Upper lobe of left lung (tissue), 6 donors: ENCODE measurements at places on chromosomes 1 and 21. TPM values are rescaled to one million over a fixed set of nuclear protein-coding genes. Genes with fewer than 3 reads are reported as not detected.
A peak's percentile ranks its signal among the peaks of the same experiment; 100 is the strongest.

GRCh38 chr1:89361681-89362080, 2.2 kb upstream of the GBP6 start:
- H3K4me1 ChIP-seq, result peaks cover 21% of the 10 kb centered on the region
- no peak overlapping the region for H3K27ac ChIP-seq
- H3K36me3 ChIP-seq, result no peaks in the 10 kb centered on the region
- no peak overlapping the region for H3K4me3 ChIP-seq

DNA sequence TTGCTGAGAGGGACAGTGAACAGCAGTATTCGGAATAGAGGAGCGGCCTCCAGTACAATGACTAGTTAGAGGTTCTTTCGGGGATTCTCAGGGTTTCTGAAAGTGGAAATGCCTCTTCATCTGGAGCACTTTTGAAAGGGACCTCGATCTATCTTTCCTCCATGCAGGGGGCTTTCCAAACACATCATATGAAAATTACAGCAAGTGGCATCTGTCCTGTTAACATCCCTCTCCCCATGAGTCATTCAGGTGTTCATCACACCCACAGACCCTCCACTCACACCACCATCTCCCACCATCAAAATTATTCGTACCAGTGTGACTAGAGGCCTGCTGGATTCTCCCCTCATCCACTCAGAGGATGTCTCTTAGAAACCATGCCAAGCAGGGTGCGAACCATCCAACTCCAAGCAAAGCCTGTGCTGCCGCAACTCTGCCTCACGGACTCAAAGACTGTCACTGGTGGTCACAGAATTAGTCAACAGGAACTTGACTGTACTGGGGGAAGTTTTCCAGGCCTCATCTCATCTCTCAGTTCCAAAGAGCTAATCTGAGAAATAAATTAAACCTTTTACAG, 211.1 kb downstream of the MRPL39 start:
- DNase-seq, result no peak
- H3K27me3 ChIP-seq, result no peaks in the 10 kb centered on the region
- no peaks in the 10 kb centered on the region for H3K4me1 ChIP-seq
- H3K4me3 ChIP-seq, result no peak overlapping the region

GRCh38 chr1:182249201-182249676, 142.4 kb downstream of the GLUL start:
- H3K4me1 ChIP-seq, result no peaks in the 10 kb centered on the region
- H3K27ac ChIP-seq, result no peak overlapping the region
- no peaks in the 10 kb centered on the region for H3K27me3 ChIP-seq
- no peak for DNase-seq
- no peak overlapping the region for H3K4me3 ChIP-seq

- no peak for DNase-seq
- H3K4me1 ChIP-seq, result peaks cover 21% of the 10 kb centered on the region
- no peak overlapping the region for H3K4me3 ChIP-seq
- H3K36me3 ChIP-seq, result peaks cover 54% of the 10 kb centered on the region
- no peaks in the 10 kb centered on the region for H3K27me3 ChIP-seq
Observed at GRCh38 chr1:182381962-182382819, 9.4 kb downstream of the GLUL start.

DNA sequence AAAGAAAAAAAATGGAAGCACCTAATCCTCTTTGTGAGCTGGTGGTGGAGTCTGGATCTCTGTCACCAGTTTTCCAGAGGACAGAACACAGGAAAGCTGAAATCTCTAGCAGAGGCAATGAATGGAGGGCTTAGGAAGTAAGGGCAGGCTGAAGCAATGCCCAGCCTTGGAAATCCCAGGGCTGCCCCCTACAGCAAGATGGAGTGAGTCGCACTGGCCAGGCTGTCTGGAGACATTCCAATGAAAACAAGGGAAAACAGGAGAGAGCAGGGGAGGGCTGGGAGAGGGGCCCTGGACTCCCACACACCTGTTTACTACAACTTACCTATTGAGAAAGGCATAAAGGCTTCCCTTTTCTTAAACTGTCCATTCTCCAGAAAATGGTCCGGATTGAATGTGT, 25.9 kb downstream of the CYP2J2 start:
- no peaks in the 10 kb centered on the region for H3K4me1 ChIP-seq
- DNase-seq, result no peak
- H3K27ac ChIP-seq, result no peak overlapping the region
- H3K4me3 ChIP-seq, result no peak overlapping the region

DNA sequence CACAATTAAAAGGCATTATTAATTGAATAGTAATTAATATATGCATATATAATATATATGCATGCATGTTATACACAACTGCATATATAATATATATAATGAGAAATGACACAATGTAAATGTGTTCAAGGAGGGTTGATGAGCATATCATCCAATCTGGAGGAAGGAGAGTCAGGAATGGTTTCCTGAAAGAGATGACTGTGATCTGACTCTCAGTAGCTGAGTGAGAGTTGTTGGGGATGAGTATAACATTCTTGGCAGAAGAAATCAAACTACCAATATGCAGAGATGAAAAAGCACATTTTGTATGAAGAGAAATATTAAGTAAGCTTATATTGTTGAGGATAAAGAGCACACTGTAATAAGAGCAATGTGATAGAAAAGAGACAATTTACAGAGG, 37.3 kb downstream of the F13B start:
- no peak overlapping the region for H3K4me3 ChIP-seq
- no peak for DNase-seq

DNA sequence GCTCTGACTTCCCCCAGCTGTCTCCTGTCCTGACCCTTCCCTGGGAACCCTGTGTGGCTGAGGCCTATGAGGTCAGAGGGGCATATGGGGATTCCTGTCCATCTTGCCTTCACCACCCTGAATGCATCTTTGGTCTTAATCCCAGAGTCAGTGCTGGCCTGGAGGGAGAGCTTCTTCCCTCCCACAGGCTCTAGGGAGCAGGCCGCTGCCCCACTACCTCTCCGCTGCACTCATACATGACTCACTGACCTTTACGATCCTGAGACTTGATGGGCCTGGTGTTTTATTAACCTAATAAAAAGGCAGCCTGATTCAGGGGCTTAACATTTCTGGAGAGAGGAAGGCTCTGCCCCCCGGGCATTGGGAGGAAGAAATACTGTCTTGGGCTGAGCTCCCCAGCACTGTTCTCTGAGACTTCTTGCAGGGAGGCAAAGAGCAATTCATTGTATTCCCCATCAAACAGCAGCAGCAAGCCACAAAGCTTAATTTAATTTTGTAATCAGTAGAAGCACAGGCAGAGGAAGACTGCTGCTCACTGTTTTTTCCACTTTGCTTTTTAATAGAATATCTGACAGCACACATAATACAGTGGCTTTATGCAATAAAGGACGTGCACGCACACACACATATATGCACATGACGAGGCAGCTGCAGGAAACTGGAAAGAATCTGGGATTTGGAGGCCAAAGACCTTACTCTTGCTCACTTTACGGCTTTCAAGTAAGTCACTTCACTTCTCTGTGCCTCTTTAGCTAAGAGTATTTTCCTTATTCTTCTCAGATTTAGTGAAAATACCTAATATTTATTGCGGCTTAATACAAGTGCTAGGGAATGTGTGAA, 89.2 kb upstream of the GRIK3 start:
- no peaks in the 10 kb centered on the region for H3K36me3 ChIP-seq
- H3K4me1 ChIP-seq, result no peaks in the 10 kb centered on the region
- no peaks in the 10 kb centered on the region for H3K27me3 ChIP-seq
- H3K27ac ChIP-seq, result no peak overlapping the region
- no peak overlapping the region for H3K4me3 ChIP-seq
- no peak for DNase-seq

DNA sequence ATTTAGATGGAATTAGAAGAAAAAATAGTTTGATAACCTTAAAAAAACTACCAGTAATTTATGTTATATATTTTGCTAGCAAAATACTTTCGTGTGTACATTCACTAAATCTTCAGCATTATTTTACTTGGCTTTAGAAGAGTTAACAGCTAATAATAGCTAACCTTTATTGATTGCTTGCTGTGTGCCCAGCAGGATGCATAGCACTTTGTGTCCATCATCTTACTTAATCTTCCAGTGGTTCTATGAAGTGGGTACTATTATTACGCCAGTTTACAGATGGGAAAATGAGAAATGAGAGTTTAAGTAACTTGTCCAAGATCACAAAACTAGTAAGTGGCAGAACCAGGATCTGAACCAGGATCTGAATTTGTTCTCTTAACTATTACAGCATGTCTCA, 41.7 kb upstream of the GPR25 start:
- no peak for DNase-seq
- no peaks in the 10 kb centered on the region for H3K27me3 ChIP-seq
- H3K4me1 ChIP-seq, result no peaks in the 10 kb centered on the region
- no peak overlapping the region for H3K4me3 ChIP-seq
- H3K36me3 ChIP-seq, result no peaks in the 10 kb centered on the region
- H3K27ac ChIP-seq, result no peak overlapping the region

DNA sequence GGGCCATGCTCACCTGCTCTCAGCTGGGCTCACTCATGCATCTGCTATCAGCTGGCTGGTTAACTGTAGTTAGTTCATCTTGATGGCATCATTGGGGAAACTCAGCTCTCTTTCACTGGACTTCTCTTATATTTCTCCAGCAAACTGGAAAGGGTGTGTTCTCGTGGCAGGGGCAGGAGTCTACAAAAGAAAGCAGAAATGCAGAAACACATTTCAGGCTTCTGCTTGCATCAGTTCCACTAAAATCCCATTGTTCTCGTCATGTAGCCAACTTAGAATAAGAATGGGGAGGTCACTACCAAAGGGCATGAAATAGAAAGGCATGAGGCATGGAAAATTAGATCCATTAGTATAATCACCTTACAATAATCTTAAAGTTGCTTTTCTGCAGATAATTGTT, 207.3 kb downstream of the NRIP1 start:
- H3K4me1 ChIP-seq, result no peaks in the 10 kb centered on the region
- no peaks in the 10 kb centered on the region for H3K36me3 ChIP-seq
- no peak overlapping the region for H3K27ac ChIP-seq
- DNase-seq, result no peak
- H3K27me3 ChIP-seq, result no peaks in the 10 kb centered on the region
- no peak overlapping the region for H3K4me3 ChIP-seq

GRCh38 chr1:179441501-179441900, 75.7 kb downstream of the AXDND1 start:
- H3K27ac ChIP-seq, result no peak overlapping the region
- no peaks in the 10 kb centered on the region for H3K4me1 ChIP-seq
- no peaks in the 10 kb centered on the region for H3K36me3 ChIP-seq
- DNase-seq, result no peak
- no peak overlapping the region for H3K4me3 ChIP-seq

DNA sequence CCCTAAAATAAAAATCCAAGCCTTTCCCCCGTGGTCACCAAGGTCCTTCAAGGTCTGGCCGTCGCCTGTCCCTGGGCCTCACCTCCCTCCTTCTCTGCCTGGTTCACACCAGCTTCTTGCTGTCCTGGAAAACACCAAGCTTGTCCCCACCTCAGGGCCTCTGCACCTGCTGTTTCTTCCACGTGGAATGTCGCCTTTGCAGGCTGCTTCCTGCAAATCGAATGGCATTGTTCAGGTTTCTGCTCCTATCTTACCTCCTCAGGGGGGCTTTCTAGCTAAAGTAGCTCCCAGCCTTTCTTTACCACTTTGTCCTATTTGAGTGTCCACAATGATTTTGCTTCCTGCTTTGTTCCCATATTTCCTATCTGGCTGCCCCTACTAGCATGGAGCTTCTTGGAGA, 3.3 kb upstream of the CASZ1 start:
- H3K27ac ChIP-seq, result no peak overlapping the region
- H3K27me3 ChIP-seq, result no peaks in the 10 kb centered on the region
- peaks cover 19% of the 10 kb centered on the region for H3K4me1 ChIP-seq
- no peak for DNase-seq
- H3K36me3 ChIP-seq, result no peaks in the 10 kb centered on the region

- no peaks in the 10 kb centered on the region for H3K36me3 ChIP-seq
- H3K4me3 ChIP-seq, result no peak overlapping the region
- H3K27ac ChIP-seq, result no peak overlapping the region
- H3K27me3 ChIP-seq, result no peaks in the 10 kb centered on the region
Observed at GRCh38 chr1:71689635-71690034, 592.7 kb downstream of the NEGR1 start.

DNA sequence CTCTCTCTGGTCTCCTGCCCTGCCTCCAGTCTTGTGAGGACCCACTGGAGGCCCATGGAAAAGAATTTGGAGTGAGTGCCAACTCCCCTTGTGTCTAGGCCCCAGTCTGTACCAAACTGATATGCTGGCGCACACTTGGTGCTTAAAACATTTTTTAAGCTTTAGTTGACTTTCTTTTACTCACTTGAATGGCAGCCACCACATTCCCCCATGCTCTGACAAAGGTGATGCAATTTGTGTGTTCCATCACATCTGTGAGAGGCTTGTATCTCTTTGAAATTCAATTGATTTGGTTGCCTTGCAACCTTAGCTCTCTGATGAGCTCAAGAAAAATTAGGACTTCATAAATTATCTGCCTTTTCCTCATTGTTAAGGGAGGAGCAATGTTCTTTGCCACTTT, 30.5 kb upstream of the WDTC1 start:
- no peaks in the 10 kb centered on the region for H3K36me3 ChIP-seq
- no peak overlapping the region for H3K27ac ChIP-seq
- H3K27me3 ChIP-seq, result no peaks in the 10 kb centered on the region
- H3K4me3 ChIP-seq, result no peak overlapping the region
- H3K4me1 ChIP-seq, result no peaks in the 10 kb centered on the region

- peak overlapping the region; percentile 86 for H3K4me3 ChIP-seq
- peak overlapping the region; percentile 56 for H3K27ac ChIP-seq
- DNase-seq, result no peak
- no peaks in the 10 kb centered on the region for H3K27me3 ChIP-seq
- H3K4me1 ChIP-seq, result peaks cover 22% of the 10 kb centered on the region
Observed at GRCh38 chr1:167219194-167219593, 1.5 kb upstream of the POU2F1 start.

- no peak overlapping the region for H3K4me3 ChIP-seq
- no peak for DNase-seq
- no peaks in the 10 kb centered on the region for H3K27me3 ChIP-seq
- H3K36me3 ChIP-seq, result no peaks in the 10 kb centered on the region
Observed at GRCh38 chr1:192443616-192444015, 126.8 kb downstream of the RGS21 start.

DNA sequence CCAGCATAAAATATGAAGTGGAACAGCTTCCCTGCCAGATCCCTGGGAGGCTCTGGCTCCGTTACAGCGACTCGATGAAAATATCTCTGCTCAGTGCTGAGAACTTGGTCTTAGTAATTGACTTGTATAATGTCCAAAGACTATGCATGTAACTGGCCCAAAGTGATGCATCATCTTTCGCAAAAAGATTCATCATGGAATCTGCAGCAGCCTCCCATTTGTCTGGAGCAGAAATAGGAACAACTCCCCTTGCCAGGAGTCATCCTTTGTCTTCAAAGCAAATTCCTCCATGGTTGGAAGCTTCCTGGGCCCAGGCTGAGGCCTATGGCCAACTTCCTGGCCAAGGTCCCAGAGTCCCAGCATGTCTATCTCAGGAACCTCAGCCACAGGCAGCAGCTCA, 16.9 kb upstream of the SLC6A17 start:
- H3K27me3 ChIP-seq, result no peaks in the 10 kb centered on the region
- H3K4me1 ChIP-seq, result no peaks in the 10 kb centered on the region
- no peak for DNase-seq
- no peak overlapping the region for H3K27ac ChIP-seq
- no peaks in the 10 kb centered on the region for H3K36me3 ChIP-seq

FAM3B gene
- total RNA-seq, result 4.2 TPM

LRRN2 gene
- 3.8 TPM for total RNA-seq

EDN2 gene
- total RNA-seq, result not detected

PARS2 gene
- 4.0 TPM for total RNA-seq

GPR3 gene
- 1.1 TPM for total RNA-seq

MAN1C1 gene
- total RNA-seq, result 32.5 TPM

SPRR2F gene
- total RNA-seq, result not detected

SYCP1 gene
- total RNA-seq, result not detected

GJA9 gene
- not detected for total RNA-seq

BRDT gene
- not detected for total RNA-seq

JUN gene
- total RNA-seq, result 246 TPM

MYCL gene
- 5.9 TPM for total RNA-seq

FBLIM1 gene
- total RNA-seq, result 49.5 TPM

KIF1B gene
- total RNA-seq, result 67.1 TPM
